ENCODE measurements at places on chromosomes 6 and 20. TPM values are rescaled to one million over a fixed set of nuclear protein-coding genes. Genes with fewer than 3 reads are reported as not detected.

ABRACL gene
- total RNA-seq, result 42.1 TPM

GRCh38 chr6:82038631-82039030 lies 208.9 kb downstream of the IBTK start:
- no peak for DNase-seq

PPP1R16B gene
- total RNA-seq, result 10.4 TPM

DNA sequence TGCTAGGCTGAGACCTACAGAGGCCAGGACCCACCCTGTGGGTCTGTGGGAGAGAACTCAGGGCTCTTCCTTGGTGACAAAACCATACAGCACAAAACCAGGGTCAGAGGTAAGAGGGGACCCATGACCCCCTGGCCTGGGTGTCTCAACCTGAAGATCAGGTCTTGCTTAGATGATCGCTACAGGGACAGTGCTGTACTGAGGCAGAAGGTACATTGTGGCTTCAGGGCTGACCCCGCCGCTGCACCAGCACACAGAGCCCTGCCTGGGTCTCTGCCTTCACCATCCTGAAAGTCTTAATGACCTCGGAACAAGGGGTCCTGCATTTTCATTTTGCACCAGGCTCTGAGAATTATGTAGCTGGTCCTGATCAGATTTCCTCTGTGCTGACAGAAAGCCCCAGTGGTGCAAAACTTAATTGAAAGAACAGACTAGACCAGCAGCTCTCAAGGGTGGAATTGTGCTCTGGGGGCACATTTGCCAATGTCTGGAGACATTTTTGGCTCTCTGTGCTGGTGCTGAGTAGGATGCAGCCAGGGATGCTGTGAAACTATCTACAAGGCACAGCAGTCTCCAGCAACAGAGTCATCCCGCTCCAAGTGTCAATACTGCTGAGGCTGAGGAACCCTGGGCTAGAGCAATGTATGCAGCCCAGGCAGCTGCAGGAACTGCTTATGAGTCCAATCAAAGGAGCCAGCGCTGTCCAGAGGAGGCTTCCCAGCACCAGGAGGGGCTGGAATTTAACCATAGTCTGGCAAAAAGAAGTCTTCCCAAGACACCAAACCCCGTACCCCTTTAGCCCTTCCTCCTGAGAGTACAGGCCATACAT lies 254.9 kb downstream of the ERMARD start:
- DNase-seq, result peak; percentile 8

MYL9 gene
- total RNA-seq, result 1,028 TPM

DNA sequence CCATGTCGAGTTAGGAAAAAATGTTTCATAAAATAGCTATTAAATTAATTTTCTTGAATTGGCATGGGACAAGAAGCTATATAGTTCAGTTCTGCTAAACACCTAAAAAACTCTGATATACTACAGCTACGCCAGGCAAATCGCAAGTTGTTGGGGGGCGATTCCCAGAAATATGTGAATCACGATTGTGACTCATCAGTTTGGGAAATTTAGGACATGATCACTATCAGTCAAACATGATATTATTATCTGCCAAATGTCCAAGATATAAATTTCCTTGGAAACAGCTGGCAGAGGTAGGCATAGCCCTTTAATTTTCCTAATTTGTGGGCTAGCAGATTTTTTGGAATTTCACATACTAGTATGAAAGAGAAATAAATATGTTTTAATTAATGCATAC lies 123.6 kb downstream of the ATXN1 start:
- no peak for DNase-seq

BFSP1 gene
- 1.0 TPM for total RNA-seq

DNA sequence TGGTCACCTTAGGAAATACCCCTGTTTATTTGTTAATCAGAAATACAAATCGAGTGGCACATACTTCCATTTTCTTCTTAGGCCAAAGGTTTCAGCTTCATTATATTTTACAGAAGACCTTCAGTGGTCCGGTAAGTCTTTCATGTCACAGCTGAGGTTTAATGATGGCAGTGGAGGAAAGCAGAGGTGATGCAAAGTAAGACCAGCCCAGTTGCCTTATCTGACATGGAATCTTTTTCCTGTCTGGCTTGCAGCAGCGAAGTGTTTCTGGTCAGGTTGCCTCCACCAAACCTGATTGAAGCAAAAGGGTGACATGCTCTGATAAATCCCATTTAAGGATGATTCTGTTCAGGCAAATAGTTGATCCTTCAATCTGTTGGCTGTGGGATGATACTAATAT lies 100.0 kb downstream of the PRDM1 start:
- no peak for DNase-seq

DNA sequence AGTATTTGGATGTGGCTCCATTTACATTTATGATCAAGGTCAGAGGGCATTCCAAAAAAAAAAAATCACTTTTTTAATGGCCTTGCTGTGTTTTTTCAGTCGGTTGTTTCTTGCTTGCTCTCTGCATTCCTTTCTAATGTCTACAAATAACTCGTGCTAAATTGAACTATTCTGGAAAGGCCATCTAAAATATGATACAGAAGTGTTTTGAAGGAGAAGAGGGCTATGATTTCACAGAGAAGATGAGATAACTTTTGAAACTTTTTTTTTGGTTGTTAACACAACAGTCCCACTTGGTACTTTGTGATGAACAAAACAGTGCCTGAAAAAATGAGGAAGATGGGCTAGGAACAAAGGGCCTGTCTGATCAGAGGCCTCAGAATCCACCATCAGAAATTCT lies 156.1 kb upstream of the SMLR1 start:
- DNase-seq, result no peak

- DNase-seq, result no peak
These were observed 20.7 kb downstream of the FAM50B start for GRCh38 chr6:3869632-3870527.

GRCh38 chr6:3538536-3538935 lies 81.7 kb upstream of the SLC22A23 start:
- no peak for DNase-seq

DNA sequence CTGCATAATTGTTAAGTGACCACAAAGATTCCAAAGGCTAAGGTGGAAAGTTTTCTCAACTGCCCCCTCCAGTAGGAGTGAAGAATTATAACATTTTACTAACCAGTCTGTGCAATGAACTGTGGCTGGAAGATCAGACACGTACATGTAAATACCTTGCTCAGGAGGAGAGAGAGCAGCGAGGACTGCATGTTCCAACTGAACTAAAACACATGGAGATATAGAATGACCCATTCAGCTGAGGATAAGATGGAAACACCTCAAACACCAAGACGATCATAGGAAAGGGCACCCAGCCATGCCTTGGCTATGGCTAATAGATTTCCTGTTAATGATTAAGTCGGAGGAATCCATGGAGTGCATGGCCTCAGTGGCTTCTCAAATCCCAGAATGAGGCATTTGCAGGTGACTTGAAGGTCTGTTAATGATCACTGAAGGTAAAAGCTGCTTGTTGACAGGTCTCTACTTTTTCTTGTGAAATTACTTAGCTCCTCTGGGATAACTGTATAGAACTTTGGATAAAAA lies 875.6 kb downstream of the TFAP2A start:
- DNase-seq, result no peak

GABRR1 gene
- total RNA-seq, result not detected

FAM83B gene
- total RNA-seq, result 24.9 TPM

DNA sequence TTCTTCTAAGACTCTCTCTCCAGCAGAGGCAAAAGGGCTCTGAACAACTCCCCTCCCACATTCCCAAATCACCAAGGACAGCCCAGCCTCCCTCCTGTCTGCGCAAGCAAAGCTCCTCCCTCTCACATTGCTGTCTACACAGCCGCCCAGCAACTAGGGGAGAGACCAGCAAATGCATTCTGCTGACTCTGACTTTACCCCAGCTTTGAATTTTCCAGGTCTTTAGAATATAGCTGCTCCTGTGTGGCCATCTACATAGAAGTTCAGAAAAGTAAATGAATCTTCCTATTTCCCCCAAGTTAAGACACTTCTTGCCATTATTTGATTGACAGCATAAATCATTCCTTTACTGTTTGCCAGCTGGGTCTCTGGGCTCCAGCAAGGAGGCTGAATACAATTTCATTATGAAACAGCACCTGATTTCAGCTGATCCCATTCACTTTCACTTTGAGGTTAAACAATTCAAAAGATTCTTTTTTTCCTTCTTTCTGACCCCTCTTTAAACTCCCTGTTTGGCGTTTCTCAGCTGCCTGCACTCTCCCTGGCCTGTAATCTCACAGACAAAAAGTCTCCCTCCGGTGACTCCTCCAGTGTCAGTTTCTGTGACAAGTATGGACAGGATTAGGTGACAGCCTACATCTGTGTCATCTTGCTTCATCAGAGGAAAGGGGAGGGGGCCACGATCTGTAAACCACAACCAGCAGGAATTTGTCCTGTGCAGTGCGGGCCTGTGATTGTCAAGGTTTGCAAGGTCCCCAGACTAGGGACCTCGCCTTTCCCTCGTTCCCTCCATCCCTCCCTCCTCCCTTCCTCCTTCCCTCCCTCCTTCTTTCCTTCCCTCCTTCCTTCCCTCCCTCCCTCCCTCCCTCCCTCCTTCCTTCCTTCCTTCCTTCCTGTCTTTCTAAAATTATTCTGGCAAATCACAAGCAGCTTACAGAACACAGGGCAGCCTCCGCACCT lies 205.6 kb upstream of the RIN2 start:
- peak; percentile 76 for DNase-seq

- no peak for DNase-seq
These were observed 164.2 kb downstream of the NKAIN2 start for GRCh38 chr6:123967905-123968304.

GRCh38 chr6:52610745-52611355 lies 34.0 kb upstream of the TRAM2 start:
- DNase-seq, result no peak

FAM83C gene
- total RNA-seq, result 4.0 TPM

CALHM6 gene
- total RNA-seq, result 2.2 TPM

- DNase-seq, result no peak
These were observed 38.2 kb downstream of the MBOAT1 start for GRCh38 chr6:20173833-20174792.

DNA sequence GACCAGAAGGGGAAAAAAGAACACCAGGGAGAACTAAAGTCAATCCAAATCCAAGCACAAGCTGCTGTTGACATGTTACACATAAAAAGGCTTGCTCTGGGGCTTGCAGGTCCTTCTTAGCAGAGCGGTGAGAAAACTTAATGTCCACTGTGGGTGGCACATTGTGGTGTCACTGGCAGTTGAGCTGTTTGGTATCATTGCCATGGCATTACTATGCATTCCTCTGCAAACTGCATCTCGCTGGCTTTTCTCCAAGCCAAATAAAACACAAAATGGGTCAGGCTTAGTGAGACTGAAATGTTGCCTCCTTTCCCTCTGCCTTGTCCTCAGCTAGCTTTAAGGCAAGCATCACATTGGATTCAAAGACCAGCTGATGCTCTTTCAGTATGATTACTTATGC lies 40.9 kb downstream of the LY86 start:
- no peak for DNase-seq

ADGRF4 gene
- 6.5 TPM for total RNA-seq

PRDM13 gene
- total RNA-seq, result not detected

DNA sequence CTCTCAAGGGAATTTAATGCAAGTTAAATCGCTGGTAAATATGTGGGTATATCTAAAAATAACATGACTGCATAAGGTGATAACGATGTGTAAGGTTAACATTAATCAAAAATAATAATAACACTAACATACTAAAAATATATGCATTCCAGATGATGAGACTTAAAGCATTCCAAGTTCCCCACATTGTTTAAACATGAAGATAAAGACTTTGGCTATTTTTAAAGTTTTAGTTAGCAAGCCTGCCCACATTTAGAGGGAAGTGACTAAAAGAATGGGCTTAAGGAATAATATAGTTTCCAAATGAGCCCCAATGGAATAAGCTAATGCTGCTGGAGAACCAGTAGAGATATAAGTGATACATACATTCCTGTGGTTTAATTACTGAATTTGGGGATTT lies 941.3 kb downstream of the TBC1D32 start:
- no peak for DNase-seq

C20orf96 gene
- 10.4 TPM for total RNA-seq

TMEM200A gene
- 4.5 TPM for total RNA-seq

DNA sequence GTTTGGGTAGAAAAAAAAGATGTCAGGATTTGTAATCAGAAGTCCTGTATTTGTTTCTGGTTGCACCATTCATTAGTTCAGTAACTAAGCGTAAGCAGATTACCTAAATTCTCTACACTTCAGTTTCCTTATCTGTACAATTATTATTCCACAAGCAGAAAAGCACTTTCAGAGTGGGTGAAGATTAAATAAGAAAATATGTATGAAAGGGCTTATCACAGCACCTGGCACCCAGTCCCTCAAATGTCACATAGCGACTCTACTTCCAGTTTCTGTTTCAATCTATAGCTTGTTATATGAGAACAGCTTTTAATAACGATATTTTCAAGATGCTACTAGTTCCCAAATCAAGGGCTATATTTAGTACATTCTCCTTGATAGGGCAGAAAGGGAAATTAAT lies 31.4 kb downstream of the RGS17 start:
- DNase-seq, result no peak

GRCh38 chr20:57693670-57694329 lies 16.0 kb downstream of the PMEPA1 start:
- no peak for DNase-seq

PGBD1 gene
- total RNA-seq, result 3.1 TPM

GRCh38 chr6:28081486-28081751 lies 1.1 kb downstream of the ZNF165 start:
- no peak for DNase-seq

HCK gene
- total RNA-seq, result 6.1 TPM

GRCh38 chr6:52985228-52985627 lies 9.9 kb downstream of the GSTA4 start:
- no peak for DNase-seq

- DNase-seq, result no peak
These were observed 28.4 kb downstream of the MAP3K5 start for GRCh38 chr6:136763716-136764516.

GRCh38 chr6:106466211-106466610 lies 105.7 kb downstream of the CRYBG1 start:
- no peak for DNase-seq

- DNase-seq, result no peak
These were observed 143.7 kb downstream of the RALGAPA2 start for GRCh38 chr20:20568604-20569205.

DNA sequence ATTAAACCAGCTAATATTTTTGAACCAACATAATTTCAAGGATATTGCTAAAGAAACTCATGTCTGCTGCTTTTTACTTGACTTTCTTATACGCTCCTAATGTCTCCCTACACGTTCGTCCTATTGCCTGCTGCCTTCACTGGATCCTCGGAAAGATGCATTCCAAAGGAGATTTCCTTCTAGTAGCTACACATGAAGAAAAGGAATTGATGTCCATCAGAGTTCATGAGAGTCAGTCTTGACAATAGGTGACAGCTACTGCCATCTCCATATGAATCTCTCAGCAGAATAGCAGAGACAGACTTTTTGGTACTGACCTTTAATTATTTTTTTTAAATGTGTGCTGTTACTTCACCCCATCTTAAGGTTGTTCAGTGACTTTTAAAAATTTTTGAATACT lies 24.2 kb upstream of the COL9A1 start:
- no peak for DNase-seq
